ENCODE measurements at places on chromosomes 6 and 20. TPM values are rescaled to one million over a fixed set of nuclear protein-coding genes. Genes with fewer than 3 reads are reported as not detected.

Gene HCRTR2
- not detected for total RNA-seq

GRCh38 chr6:88006557-88006956, 41.1 kb upstream of the SPACA1 start:
- no peak for DNase-seq

DNA sequence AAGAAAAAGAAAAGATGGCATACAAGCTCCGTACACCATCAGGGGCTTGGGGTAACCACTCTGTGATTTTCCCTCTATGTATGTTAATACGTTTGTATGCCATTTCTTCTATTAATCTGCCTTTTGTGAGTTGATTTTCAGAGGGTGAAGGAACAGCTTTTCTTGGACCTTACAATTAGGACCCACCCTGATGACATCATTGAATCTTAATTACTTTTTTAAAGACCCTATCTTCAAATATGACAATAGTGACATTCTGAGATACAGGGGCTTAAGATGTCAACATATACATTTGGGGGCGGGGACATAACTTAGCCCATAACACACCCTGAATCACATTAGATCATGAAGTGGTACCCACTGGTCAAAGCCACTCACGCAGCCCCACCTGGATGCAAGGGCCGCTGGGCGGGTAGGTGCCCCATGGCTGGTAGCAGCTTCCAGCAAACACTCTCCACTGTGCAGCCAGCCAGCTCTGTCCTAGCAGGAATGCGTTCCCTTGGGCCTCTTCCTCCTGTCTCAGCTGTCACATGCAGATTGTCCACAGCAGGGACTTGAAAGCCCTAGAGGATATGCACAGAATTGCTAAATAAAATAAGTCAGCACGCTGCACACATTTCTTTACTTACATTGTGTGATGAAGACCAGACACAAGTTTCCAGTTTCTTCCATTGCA, 74.5 kb downstream of the FOXF2 start:
- DNase-seq, result no peak

DNA sequence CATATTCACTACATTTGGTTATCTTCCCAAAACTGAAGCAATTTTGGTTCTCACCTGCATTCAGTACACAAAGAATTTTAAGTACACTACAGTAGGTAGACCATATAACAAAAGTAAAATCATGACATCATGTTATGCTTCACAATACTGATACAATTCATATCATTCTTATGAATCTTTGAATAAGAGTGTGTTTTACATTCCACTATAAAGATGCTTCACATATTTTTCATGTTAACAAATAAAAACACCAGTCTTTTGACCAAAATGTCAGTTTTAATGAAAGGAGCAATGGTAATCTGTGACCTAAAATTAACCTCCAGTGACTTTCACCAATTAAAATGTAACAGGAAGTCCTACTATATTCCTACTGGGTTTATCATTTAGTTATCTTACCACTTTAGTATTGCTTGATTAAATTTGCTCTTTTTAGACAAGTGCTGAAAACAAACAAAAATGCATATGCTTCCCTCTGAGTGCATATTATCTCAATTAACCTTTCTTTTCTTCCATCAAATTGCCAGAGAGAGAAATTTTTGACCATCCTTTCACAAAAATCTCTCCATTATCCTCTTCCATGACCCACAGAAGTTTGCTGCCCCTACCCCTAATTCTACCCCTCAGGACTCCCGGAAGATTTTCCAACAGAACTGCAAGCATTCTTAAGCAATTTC, 49.3 kb downstream of the PHIP start:
- DNase-seq, result no peak

Gene ATP6V1G2
- total RNA-seq, result 0.98 TPM

DNA sequence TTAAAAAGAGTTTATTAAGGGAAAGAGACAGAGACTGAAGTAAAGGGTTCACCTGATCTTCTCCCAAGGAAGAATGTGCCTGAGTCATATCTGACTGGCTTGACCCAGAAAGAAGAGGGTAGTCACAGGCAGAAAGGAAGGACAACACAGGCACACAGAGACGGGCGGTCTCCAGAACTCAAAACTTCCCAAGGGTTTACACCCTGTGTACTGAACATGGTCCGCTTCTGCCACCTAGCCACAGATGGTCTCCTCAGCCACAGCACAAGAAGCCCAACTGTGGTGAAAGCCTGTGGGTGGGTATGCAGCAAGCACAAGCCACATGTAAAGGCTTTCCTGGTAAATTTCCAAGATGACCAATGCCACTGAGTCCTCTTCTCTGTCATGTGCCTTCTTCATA, 17.2 kb downstream of the UNC5CL start:
- no peak for DNase-seq

DNA sequence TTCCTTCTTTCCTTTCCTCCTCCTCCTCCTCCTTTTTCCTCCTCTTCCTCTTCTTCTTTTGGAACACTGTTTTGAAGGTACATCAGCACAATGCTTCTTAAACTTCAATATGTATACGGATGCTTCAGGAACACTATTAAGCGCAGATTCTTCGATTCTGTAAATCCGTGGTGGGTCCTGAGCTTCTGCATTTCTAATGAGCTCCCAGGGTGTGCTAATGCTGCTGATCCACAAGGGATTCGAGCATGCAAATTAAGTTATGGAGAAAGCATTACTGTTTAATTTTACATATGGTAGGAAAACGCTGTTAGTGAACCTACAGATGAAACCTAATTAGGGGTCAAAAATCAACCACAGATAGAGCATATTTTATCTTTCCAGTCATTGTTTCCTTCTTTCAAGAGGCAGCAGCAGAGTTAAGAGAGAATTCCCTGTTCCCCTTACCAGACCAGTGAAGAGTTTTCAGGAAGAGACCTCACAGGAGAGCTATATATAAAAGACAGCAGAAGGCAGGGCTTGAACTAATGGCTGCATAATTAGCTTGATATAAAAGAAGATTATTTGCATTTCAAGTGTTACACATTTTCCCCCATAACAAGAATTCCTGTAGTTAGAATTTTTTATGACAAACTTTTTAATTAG, 47.2 kb downstream of the KIF13A start:
- DNase-seq, result no peak

Gene EFCAB8
- 1.1 TPM for total RNA-seq

GRCh38 chr20:63347081-63347741, 13.9 kb downstream of the CHRNA4 start:
- DNase-seq, result no peak

GRCh38 chr6:135941275-135942025, 89.9 kb downstream of the PDE7B start:
- DNase-seq, result no peak

All from Panc1 (cell line).